Activated CD4-positive, alpha-beta T cell treated with anti-CD3 and anti-CD28 coated beads for 1 hour (primary cell): ENCODE measurements at places on chromosomes 7 and 10.

DNA sequence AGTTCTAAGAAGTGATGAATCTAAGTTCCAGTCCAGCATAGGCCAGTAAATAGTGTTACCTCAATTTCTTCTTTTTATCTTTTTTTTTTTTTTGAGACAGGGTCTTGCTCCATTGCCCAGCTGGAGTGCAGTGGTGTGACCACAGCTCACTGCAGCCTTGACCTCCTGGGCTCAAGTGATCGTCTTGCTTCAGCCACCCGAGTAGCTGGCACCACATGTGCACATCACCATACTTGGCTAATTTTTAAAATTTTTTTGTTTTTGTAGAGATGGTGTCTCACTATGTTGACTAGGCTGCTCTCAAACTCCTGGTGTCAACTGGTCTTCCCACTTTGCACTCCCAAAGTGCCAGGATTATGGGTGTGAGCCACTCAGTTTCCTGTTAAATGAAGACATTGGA, 126.6 kb upstream of the LYZL2 start:
- no peak for DNase-seq

- no peak for DNase-seq
Observed at GRCh38 chr10:58180666-58181065, 87.0 kb downstream of the IPMK start.

GRCh38 chr7:66140924-66141323, 26.3 kb downstream of the CRCP start:
- DNase-seq, result no peak

GRCh38 chr7:127392182-127392565, 334 bp downstream of the ZNF800 start:
- peak; percentile 62 for DNase-seq

GRCh38 chr7:111855842-111856227, 293.5 kb upstream of the IMMP2L start:
- no peak for DNase-seq

DNA sequence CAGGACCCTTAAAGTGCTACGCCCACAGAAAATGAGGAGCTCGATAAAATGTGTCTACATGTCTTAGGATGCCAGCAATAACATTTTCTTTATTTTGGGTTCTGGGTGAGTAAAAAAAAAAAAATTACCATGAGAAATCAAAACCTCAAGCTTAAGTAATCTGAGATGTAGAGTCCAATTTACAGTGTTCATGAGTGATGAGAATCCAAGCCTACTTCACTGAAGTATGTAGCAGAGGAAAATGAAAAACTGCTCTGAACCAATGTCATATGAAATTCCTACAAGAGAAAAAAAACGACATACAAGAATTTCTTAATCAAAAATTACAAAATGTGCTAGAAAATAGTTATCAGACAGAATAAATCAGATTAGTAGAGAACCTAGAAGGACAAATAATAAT, 274.4 kb downstream of the HTR7 start:
- no peak for DNase-seq
